ENCODE measurements at places on chromosomes 12 and 14. TPM values are rescaled to one million over a fixed set of nuclear protein-coding genes. Genes with fewer than 3 reads are reported as not detected.

GRCh38 chr14:70641548-70642302, at the start of gene TTC9:
Gene TTC9 (plus strand): TSS chr14:70641916. CDS start chr14:70642130, 214 bp downstream.
- no peaks in the 10 kb centered on the region for H3K4me1 ChIP-seq
- DNase-seq, result no peak
- peaks cover 44% of the 10 kb centered on the region for H3K27me3 ChIP-seq

DNA sequence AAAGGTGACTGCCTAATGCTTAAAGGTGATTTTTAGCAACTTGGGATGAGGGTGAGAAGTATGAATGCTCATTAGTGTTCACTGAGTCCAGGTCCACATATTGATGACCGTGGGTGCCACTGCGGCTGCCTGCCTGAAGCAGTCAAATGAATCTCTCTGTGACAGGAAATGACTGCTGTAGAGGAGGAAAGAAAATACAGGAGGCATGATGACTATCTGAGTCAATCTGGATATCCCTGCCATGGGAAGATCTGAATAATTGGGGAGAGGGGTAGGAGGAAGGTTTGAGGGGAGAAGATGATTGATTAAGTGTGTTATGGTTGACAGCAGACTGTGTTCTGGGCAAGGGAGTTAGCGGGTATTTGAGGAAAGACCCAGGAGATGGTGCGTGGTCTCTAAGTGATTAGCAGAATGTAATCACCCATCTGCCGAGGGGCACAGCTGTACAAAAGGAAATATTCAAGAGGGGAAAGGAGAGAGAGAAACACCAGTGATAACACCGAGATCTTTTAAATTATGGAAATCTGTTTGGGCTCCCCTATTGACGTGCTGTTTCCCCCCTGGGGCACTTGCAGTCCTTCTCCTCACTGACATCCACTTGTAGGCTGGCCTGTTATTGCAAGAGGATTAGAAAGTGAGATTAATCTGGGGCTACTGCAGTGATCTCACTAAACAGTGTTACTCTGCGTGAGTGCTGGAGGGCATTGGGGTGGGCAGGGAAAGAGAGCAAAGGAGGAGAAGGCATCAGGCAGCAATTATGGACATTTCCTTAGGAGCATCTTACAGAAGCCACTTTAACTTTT, 97.7 kb downstream of the AKAP6 start:
- DNase-seq, result peak; percentile 11
- H3K4me1 ChIP-seq, result peaks cover 7% of the 10 kb centered on the region
- H3K27me3 ChIP-seq, result no peaks in the 10 kb centered on the region
- H3K27ac ChIP-seq, result no peak overlapping the region
- no peak overlapping the region for H3K4me3 ChIP-seq

DNA sequence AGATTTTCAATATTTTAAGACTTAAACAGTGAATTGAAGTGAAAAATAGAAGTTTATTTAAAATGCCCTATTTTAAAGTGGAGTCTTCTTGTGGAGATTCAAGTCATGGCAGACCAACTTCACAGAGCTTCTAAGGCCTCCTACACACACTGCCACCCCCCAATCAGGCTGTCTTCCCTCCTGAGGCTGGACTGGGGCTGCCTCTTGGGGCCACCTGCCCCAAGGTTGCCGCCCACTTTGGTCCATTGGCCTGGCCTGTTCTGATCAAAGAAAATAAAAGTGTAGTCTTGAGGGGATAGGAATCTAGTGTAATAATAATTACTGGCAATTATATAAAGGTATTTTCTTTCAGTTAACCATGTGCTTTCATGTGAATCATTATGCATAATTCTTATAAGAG, 1.3 kb downstream of the GOLT1B start:
- H3K4me1 ChIP-seq, result peaks cover 31% of the 10 kb centered on the region
- H3K36me3 ChIP-seq, result peaks cover 2% of the 10 kb centered on the region
- no peak overlapping the region for H3K27ac ChIP-seq
- DNase-seq, result no peak

GRCh38 chr14:98259881-98260280, 1012.1 kb downstream of the BCL11B start:
- no peaks in the 10 kb centered on the region for H3K27me3 ChIP-seq
- no peaks in the 10 kb centered on the region for H3K4me1 ChIP-seq
- no peaks in the 10 kb centered on the region for H3K36me3 ChIP-seq
- no peak for DNase-seq

DNA sequence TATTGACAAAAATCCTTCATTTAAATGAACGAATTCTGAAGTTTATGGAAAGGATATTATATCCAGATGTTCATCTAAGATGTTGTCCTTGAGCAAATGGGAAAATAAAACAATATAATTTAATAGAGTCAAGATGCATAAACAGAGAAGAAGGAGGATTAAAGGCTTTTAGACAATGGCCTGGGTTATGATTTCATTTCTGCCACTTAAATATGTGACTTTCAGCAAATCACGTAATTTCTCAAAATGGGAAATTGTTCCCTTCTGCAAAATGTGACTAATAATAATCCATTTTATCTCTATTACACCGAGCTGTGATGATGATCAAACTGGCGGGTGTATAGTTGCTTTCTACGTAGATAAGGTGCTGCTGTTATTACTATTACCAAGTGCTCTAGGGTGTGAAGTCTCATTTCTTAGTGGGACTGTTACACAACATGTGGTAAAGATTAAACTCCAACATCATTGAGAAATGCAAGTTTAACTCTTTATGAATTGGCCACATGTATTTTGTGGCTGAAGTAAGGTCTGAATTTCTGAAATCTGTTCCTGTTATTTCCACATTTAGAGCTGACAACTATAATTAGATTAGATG, 157.0 kb downstream of the MYRFL start:
- no peak for DNase-seq
- H3K27me3 ChIP-seq, result peaks cover 6% of the 10 kb centered on the region
- no peak overlapping the region for H3K4me3 ChIP-seq
- H3K27ac ChIP-seq, result no peak overlapping the region
- H3K36me3 ChIP-seq, result no peaks in the 10 kb centered on the region

- no peaks in the 10 kb centered on the region for H3K36me3 ChIP-seq
- no peak overlapping the region for H3K4me3 ChIP-seq
- no peak for DNase-seq
- no peak overlapping the region for H3K27ac ChIP-seq
Measured at GRCh38 chr12:111440631-111441030, 34.9 kb downstream of the SH2B3 start.

DNA sequence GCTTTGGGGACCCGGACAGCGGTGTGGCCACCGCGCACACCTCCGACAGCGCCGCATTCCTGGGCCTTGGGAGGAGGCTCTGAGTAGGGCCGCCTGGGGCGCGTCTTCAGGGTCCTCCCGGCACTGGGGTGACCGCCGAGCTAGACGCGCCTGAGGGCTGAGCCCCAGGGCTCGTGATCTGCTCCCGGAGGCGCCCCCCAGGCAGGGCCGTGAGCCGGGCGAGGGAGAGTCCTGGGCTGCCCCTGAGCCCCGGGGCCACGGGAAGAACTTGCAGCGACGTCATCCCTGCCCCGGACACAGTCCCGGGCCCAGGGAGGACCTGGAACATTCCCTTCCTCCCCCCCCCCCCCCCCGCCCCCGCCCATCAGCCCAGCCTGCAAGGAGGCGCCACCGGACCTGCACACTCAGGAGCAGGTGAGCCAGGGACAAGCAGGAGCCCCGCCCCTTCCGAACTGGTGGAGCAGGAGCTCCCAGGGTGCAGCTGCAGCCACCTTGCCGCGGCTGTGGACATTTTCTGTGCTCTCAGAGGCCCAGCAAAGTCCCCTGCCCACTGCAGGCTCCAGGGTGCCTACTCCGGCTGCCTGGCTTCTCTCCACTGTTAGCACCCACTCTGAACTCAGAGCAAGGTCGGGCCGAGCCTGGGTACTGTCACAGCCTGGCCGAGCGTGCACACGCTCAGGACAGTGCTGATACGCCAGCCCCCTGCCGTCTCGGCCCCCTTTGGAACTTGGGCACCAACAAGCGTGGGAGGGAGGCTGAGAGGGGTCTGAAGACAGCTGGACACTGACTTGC, 50.7 kb downstream of the A2M start:
- peak overlapping the region; percentile 57 for H3K27ac ChIP-seq
- H3K27me3 ChIP-seq, result peaks cover 4% of the 10 kb centered on the region
- H3K36me3 ChIP-seq, result no peaks in the 10 kb centered on the region

DNA sequence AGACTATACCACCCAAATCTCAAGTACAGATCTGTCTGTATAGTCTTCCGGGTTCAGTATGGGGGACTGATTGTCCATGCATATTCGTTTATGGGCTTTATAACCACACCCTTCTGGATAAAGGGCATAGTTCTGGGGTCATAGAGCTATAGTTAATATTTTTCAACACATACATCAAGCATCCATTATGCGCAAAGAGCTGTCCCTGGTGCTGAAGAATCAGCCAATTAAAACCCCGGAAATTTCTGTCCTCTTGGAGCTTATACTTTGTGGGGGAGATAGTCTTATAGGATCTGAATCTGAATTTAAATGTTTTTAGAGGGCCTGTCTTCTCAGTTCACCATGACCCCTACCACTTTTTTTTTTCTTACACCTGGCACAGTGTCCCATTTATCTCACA, 256.7 kb downstream of the SUDS3 start:
- no peak for DNase-seq
- no peaks in the 10 kb centered on the region for H3K27me3 ChIP-seq
- no peak overlapping the region for H3K4me3 ChIP-seq
- H3K4me1 ChIP-seq, result no peaks in the 10 kb centered on the region
- H3K36me3 ChIP-seq, result no peaks in the 10 kb centered on the region

DNA sequence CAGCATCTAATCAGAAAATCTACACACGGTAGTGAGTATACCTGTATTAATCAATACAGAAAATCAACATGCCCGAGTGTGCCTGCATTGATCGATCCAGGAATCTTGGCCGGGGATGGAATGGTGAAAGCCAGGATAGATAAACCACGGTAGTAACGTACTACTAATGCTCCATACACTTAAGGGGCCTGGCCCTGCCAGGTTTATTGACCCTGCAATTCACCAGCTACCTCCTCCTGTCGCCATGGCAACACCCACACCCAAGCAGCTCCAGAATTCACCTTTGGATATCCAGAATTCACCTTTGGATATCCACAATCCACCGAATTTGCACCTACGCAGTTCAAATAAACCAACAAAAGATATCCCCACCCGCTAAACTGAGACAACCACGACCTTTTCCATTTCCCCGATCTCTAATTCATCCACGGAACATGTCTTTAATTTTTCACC, 14.8 kb upstream of the CALM1 start:
- H3K4me1 ChIP-seq, result peaks cover 17% of the 10 kb centered on the region
- peak overlapping the region; percentile 58 for H3K4me3 ChIP-seq

- no peaks in the 10 kb centered on the region for H3K36me3 ChIP-seq
- peak overlapping the region; percentile 97 for H3K27ac ChIP-seq
- peak overlapping the region; percentile 49 for H3K4me3 ChIP-seq
- H3K4me1 ChIP-seq, result peaks cover 17% of the 10 kb centered on the region
Measured at GRCh38 chr14:90383731-90384542, 12.9 kb upstream of the CALM1 start.

- H3K4me1 ChIP-seq, result no peaks in the 10 kb centered on the region
- H3K27ac ChIP-seq, result no peak overlapping the region
- DNase-seq, result no peak
Measured at GRCh38 chr12:66934302-66935062, 255.6 kb upstream of the GRIP1 start.

- no peaks in the 10 kb centered on the region for H3K36me3 ChIP-seq
- H3K27ac ChIP-seq, result no peak overlapping the region
- no peaks in the 10 kb centered on the region for H3K27me3 ChIP-seq
- no peak overlapping the region for H3K4me3 ChIP-seq
- no peaks in the 10 kb centered on the region for H3K4me1 ChIP-seq
Measured at GRCh38 chr12:124804011-124804621, 59.5 kb downstream of the SCARB1 start.

GRCh38 chr12:42996869-42997431, 407.4 kb upstream of the PRICKLE1 start:
- H3K4me1 ChIP-seq, result no peaks in the 10 kb centered on the region
- no peak for DNase-seq
- H3K27me3 ChIP-seq, result no peaks in the 10 kb centered on the region
- H3K4me3 ChIP-seq, result no peak overlapping the region
- no peaks in the 10 kb centered on the region for H3K36me3 ChIP-seq

DNA sequence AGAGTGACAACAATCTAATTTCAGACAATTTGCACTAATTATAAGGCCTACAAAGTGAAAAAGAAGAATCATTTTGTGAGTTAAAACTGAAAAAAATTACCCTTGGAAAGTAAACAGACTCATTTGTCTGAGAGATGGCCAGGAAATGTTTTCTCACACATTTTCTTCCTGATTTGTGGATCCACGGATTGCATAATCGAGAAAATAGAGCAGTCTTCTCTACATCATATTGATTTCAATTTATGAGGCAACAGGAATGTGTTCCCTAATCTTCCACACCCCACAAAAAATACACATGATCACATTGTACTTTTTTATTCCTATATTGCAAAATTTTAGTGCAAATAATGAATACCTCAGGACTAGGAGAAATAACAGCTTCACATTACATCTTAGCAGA, 160.8 kb downstream of the CCER1 start:
- H3K27me3 ChIP-seq, result no peaks in the 10 kb centered on the region
- DNase-seq, result no peak
- H3K36me3 ChIP-seq, result no peaks in the 10 kb centered on the region

DNA sequence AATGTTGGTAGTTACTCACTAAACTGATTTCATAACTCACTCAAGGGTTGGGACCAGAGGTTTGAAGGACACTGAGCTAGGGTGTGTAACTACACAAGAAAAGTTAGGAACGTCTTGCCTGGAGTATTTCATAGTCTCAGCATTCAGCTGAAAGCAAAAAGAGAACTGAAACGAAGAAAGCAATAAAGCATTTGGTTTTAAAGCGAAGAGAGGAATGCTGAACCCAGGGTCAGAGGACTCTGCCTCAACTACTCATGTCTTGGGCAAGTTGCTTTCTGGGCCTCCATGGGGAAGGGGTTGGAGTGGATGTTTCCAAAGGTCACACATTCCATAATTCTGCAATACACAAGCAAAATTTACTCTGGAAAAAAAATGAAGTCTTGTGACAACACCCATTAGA, 1.4 kb downstream of the GNS start:
- no peak overlapping the region for H3K4me3 ChIP-seq
- no peak overlapping the region for H3K27ac ChIP-seq
- no peaks in the 10 kb centered on the region for H3K36me3 ChIP-seq
- DNase-seq, result no peak
- no peaks in the 10 kb centered on the region for H3K27me3 ChIP-seq

The UNC119B gene
- 26.8 TPM for total RNA-seq

The RPL6 gene
- 1,385 TPM for total RNA-seq

The CLEC6A gene
- not detected for total RNA-seq

The SLC7A7 gene
- 22.5 TPM for total RNA-seq

The SLC25A47 gene
- not detected for total RNA-seq

The BCAT1 gene
- total RNA-seq, result 296 TPM

The TMEM132C gene
- total RNA-seq, result not detected

The DIO3 gene
- not detected for total RNA-seq

The IFNG-AS1 gene
- not detected for total RNA-seq

The SMCO2 gene
- 1.2 TPM for total RNA-seq

The IGFBP6 gene
- 11.6 TPM for total RNA-seq

The TAS2R46 gene
- total RNA-seq, result 2.4 TPM

The MYH7 gene
- not detected for total RNA-seq

The CPSF2 gene
- 81.7 TPM for total RNA-seq

Data from endothelial cell of umbilical vein (primary cell).